ENCODE measurements at places on chromosomes 7 and 10. TPM values are rescaled to one million over a fixed set of nuclear protein-coding genes. Genes with fewer than 3 reads are reported as not detected.

GRCh38 chr7:25959168-25959734, 192.7 kb upstream of the NFE2L3 start:
- DNase-seq: no peak

DNA sequence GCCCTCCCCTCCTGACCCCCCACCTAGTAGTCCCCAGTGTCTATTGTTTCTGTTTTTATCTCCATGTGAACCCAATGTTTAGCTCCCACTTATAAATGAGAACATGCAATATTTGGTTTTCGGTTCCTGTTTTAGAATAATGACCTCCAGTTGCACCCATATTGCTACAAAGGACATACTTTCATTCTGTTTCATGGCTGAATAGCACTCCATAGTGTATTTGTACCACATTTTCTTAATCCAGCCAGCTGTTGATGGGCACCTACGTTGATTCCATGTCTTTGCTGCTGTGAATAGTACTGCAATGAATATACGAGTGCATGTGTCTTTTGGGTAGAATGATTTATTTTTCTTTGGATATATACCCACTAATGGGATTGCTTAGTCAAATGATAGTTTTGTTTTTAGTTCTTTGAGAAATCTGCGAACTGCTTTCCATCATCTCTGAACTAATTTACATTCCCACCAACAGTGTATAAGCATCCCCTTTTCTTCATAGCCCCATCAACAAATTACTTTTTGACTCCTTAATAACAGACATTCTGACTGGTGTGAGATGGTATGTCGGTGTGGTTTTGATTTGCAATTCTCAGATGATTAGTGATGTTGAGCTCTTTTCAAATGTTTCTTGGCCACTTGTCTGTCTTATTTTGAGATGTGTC, 128.4 kb upstream of the PHYHIPL start:
- no peak for DNase-seq

DNA sequence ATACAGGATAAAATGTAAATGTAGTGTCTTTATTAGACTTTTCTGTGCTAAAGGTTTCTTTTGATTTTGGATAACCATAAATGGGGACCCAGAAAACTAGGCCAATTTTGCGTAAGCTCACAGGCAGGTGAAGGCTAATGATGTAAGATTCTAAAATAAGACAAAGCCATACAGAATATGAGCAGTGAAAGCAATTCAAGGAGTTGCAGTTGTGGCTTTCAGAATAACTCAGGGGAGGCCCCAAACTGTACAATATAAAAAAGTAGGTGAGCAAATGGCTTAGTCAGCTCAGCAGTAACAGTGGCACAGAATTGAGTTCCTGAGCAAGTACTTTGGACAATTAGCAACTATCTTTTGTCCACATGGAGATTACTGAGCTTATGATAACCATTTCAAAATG, 81.7 kb upstream of the NRP1 start:
- DNase-seq: no peak

TMEM270 gene
- not detected for total RNA-seq

SFTPD gene
- total RNA-seq: not detected

VWDE gene
- total RNA-seq: 8.9 TPM

DNA sequence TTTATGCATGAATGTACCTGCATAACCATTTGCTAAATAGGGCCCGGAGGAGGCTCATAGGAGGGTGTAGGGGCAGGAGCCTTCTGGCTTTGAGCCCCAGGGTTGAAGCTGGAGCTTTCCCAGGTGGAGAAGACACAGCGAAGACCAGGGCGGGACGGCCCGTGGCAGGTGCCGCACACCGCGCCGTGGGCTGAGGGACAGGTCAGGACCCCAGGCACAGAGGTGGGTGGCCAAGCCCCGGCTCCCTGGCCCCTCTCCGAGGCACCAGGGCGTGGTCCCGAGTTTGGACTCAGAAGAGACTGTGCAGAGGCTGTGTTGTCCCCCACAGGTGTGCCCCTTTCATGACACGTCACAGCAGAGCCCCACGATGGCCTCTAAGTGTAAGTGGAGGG, 56.5 kb downstream of the PWWP2B start:
- no peak for DNase-seq

- DNase-seq: no peak
Measured at GRCh38 chr7:134991469-134992339, 5.4 kb downstream of the AGBL3 start.

C7orf57 gene
- total RNA-seq: not detected

C1QL3 gene
- total RNA-seq: not detected

- DNase-seq: no peak
Measured at GRCh38 chr7:158239290-158239981, 348.2 kb downstream of the PTPRN2 start.

GRCh38 chr10:93337309-93337721, 144.8 kb downstream of the MYOF start:
- no peak for DNase-seq

DNA sequence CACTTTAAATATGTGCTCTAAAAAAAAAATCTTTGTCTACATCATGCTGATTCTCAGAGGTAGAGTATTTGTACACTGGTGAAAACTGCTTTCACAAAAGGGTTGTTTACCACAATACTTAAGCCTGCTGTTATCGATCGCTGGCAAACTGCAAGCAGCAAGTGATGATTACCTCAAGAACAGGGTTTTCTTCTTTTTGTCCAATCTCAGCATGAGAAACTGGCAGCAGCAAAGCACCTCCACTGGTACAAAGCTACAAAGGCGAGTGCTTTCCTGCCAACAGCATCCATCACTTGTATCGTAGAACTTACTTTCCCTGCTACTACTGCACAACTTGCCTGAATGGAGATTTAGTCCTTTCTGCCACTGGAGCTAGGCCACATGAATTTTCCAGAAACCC, 276.5 kb downstream of the DGKB start:
- no peak for DNase-seq

CYP26C1 gene
- 0.20 TPM for total RNA-seq

- no peak for DNase-seq
Measured at GRCh38 chr7:1945558-1945957, 275.5 kb downstream of the ELFN1 start.

ATP6V0A4 gene
- total RNA-seq: not detected

DNA sequence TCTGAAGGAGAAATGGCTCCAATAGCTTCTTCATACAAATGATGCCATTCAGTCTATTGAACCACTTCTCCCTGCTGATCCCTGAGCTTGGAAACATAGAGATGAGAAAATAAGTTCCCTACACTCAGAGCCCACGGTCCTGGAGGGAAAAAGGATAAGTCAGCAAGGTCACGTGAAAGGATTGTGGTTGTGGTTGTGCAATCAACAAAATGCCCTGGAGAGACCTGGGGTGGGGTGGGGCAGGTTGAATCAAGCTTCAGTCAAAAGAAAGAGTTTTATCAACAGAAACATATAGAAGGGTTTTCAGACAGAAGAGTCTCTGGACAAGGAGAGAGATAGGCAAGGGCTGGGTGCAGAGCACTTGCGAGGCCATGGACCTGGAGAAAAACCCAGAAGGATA, 30.1 kb downstream of the C10orf90 start:
- DNase-seq: no peak

- DNase-seq: no peak
Measured at GRCh38 chr10:17199351-17199804, 2.1 kb downstream of the TRDMT1 start.

- DNase-seq: no peak
Measured at GRCh38 chr10:119330342-119330741, 123.0 kb downstream of the GRK5 start.

GRCh38 chr7:114695182-114695581, 226.7 kb upstream of the MDFIC start:
- no peak for DNase-seq

SDHAF3 gene
- total RNA-seq: 10.8 TPM

- DNase-seq: no peak
Measured at GRCh38 chr7:38299275-38299931, 26.0 kb upstream of the TARP start.

CPA2 gene
- not detected for total RNA-seq

DNA sequence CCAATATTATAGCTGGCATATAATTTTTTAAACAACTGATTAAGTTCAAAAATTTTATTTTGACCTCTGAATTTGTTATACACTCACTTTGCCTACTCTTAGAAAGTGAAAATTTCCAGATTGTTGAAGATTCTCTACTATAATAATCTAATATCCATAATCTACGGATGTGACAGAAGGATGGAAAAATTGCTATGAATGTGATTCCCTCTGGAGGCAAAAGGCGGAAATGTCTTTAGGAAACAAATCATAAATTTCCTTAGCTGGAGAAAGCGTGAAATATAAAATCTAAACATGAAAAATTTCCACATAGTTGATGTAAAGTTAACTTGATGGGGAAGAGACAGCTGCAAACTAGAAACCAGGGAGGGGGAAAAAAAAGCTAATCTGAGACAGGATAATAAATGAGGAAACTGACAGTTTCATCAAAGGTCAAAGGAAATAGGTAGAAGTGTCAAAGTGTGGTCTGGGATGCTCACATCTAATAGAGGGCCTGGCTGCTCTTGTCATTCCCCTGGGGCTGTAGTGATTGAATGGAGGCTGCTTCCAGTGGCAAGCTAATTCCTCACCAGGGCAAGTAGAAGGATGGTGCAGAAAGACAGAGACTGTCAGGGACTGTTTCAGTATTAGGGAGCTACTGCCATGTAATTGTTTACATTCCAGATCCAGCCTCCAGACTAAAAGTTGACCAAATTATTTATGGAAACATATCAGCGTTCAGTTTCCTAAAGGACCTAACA, 264.5 kb downstream of the SDHAF3 start:
- DNase-seq: no peak

ZNF503 gene
- total RNA-seq: 0.12 TPM

DNA sequence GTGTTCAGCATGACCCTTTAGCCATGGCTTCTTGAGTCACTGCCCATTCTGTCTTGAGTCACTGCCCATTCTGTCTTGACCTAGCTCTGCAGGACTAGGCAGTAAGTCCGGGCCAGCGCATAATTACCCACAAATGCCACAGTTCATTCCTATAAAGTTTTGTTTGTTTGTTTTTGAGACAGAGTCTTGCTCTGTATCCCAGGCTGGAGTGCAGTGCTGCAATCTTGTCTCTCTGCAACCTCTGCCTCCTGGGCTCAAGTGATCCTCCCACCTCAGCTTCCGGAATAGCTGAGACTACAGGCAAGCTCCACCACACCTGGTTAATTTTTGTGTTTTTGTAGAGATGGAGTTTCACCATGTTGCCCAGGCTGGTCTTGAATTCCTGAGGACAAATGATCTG, 32.7 kb upstream of the TARP start:
- DNase-seq: no peak

DNA sequence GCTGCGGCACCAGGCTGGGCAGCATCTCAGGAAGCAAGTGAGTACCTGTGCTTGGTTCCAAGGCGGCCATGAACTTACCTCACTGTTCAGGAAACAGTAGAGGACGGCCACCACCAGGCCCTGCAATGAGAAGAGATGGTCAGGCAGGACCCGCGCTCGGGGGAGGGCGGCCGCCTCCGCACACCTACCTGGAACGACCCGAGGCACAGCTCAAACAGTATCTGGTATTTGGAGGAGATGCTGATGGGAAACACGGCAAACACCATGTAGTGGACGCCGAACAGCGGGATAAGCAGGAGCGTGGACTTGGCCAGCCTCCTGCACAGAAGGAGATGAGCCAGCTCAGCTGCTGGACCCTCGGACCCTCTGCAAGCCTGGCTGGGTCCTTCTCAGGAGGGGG, 112.9 kb downstream of the VIPR2 start:
- DNase-seq: no peak

GRCh38 chr7:46814516-46815250, 767.2 kb downstream of the TNS3 start:
- DNase-seq: no peak

DNA sequence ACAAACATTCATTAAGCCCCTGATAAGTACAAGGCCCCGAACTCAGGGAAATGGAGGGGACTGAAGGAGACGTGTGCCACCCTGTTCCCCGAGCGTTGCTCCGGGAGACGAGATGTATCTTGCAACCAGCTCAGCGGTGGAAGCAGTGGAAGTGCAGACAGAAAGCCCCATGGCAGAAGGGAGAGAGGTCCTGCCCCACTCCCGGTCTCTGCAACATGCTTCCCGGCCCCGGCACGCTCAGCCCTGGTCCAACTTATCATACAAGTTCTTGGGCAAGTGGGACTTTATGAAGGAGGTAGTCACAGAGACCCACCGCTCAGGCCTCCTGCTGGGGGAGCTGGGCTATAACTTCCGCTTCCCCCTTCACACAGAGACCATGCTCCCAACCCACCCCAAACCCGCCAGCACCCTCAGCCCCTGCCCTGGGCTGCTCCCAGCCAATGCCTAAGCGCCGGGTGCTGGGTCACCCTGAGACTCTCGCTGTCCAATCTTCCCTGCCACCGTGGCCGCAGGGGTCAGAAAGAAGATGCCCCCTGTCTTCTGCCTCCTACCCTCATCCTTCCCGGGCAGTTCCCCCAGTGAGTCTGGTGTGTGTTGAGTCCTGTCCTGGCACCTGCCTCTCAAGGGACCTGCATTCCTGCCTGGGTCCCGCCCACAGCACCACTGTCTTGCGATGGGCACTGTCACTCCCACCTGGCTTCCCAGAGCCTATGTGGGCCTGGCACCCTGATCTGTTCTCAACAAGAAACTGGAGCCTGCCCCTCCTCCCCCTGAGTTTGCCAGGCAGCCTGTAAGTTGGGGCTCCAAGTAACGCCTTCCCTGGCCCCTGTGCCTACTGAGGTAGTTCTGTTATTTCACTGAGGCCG, 157.7 kb downstream of the PRKAG2 start:
- no peak for DNase-seq

DNA sequence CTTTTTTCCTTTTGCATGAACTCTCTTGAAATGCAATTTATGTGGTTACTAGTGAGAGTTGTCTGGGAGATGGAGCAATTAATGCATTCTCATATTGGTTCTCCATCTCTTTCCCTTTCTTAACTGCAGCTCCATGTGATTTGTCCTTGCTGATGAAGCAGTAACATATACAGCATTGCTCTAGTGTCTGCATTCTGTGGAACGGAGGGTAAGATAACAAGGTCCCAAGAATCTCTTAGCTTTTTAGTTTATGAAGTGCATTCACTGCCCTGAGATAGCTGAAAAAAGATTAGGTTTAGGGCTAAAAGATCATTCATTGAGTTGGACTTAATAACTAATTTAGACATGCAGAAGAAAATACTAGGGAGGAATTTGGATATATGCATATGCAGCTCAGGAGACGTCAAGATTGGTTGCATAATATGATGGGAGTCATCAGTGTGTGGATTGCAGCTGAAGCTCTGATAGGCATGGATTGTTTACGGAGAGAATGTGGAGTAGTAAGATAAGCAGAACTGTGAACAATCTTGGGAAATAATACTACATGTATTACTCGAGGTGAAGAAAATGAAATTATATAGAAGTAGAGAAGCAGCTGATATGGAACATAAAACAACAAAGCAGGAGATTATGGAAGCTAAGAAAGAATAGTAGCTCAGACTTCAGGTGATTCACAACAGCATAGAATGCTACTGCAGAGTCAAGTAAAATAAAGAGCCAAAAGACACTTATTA, 404.7 kb downstream of the ARL4A start:
- DNase-seq: no peak

OR2A1 gene
- total RNA-seq: not detected

DNA sequence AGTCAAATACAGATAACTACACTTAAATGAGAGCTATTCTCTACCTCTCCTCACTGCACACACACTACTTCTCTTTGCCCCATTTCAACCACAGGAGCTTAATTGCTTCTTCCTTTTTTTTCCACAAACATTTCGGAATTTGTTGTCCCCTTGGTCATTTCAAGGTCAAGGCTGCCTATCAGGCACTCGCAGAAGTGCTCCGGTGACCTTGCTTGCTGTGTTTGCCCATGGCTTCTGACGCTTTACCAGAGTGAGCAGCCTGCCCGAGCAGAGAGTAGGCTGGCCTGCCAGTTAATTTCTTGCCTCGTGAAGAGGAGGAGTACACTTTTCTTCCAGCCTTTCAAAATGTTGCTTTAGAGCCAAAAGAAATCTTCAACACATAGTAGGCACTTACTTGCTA, 297.1 kb upstream of the LRGUK start:
- DNase-seq: no peak

HOXA2 gene
- not detected for total RNA-seq

GRCh38 chr7:128102490-128103291, 71.5 kb upstream of the LRRC4 start:
- no peak for DNase-seq
